ENCODE measurements at places on chromosomes 13 and 19.

- H3K27ac ChIP-seq, result no peak overlapping the region
- H3K27me3 ChIP-seq, result peaks cover 3% of the 10 kb centered on the region
- no peak overlapping the region for H3K4me3 ChIP-seq
- H3K4me1 ChIP-seq, result no peaks in the 10 kb centered on the region
- no peak for DNase-seq
Measured at GRCh38 chr13:37417060-37417441, 181.5 kb downstream of the POSTN start.

- peaks cover 7% of the 10 kb centered on the region for H3K27me3 ChIP-seq
- no peak overlapping the region for H3K4me3 ChIP-seq
- H3K27ac ChIP-seq, result no peak overlapping the region
- H3K36me3 ChIP-seq, result peaks cover 6% of the 10 kb centered on the region
- DNase-seq, result no peak
- peaks cover 19% of the 10 kb centered on the region for H3K4me1 ChIP-seq
Measured at GRCh38 chr19:35539850-35540249, 5.6 kb upstream of the TMEM147 start.

DNA sequence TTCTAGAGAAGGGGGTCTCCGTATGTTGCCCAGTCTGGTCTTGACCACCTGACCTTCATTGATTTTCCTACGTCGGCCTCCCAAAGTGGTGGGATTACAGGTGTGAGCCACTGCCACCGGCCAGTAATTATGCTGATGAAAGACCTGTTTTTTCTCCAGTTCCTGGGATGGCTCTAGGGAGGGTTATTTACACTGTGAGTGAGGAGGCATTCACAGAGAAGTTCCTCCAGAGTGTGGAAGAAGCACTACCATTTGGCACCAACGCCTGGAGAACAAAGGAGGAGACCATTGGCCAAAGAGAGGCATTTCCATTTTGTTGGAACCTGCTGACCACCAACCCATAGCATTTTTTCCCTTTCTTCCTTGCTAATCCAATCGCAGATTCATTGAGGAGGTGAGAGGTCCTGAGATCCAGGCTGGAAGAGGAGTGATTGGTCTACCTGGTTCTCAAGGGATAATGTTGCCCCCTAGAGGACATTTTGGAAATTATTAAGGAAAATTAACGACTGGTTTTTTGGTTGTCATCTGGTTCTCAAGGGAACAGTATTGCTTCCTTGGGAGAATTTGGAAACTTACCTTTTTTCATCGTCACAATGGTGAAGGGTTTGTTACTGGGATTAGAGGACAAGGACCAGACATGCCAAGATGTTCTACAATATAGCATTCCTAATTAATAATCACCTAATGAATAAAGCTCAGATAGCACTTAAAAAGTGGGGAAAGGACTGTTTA lies 5.5 kb upstream of the SAE1 start:
- no peak for DNase-seq
- no peak overlapping the region for H3K4me3 ChIP-seq
- peaks cover 18% of the 10 kb centered on the region for H3K4me1 ChIP-seq

DNA sequence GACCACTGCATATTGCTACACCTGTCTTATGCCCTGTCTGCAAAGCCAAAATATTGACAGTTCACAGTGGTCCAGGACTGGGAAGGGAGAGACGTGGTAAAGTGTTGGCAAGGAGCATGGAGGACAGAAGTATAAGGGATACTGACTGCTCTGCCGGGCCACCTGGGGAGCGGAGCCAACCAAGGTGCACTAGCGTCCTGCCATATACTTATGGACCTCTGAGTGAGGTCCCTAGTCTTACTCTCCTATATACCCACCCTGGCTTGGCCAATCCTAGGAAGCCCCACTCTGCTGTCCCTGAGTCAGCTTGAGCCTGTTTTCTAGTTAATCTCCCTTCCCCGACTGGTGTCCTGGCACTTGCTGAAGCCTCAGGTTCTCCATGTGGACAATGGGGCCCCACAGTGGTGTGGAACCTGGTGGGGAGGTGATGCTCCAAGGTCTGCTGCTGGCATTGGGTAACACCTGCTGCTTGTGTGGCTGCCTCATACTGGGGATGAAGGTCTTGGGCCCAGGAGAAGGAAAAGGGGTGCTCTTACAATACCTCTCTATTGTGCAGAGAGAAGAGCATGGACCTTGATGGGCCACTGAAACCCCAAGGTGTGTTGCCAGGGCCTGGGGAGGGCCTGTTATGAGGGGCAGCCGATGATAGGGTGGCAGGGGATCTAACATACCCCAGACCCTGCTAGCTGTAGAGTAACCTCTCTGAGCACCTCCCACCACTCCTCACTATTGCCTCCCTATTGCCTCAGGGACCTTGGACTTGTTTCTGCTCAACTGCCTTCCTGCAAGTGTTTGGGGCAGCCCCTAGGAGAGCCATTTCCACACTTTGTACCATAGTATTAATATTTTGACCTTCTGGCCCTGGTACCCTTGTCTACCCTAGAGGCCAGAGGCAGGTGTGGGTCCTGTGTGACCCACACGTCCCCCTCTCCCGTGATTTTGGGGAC lies 6.7 kb upstream of the TRIM28 start:
- DNase-seq, result no peak
- H3K4me3 ChIP-seq, result no peak overlapping the region
- H3K27me3 ChIP-seq, result peaks cover 27% of the 10 kb centered on the region
- no peaks in the 10 kb centered on the region for H3K36me3 ChIP-seq
- H3K4me1 ChIP-seq, result peaks cover 14% of the 10 kb centered on the region

GRCh38 chr13:20856650-20857049 lies 45.9 kb downstream of the XPO4 start:
- peak overlapping the region; percentile 1 for H3K27ac ChIP-seq
- peaks cover 29% of the 10 kb centered on the region for H3K36me3 ChIP-seq
- no peak overlapping the region for H3K4me3 ChIP-seq
- H3K4me1 ChIP-seq, result no peaks in the 10 kb centered on the region
- H3K27me3 ChIP-seq, result no peaks in the 10 kb centered on the region

GRCh38 chr19:48295458-48295857 lies 25.6 kb downstream of the ZNF114 start:
- H3K4me3 ChIP-seq, result no peak overlapping the region
- H3K36me3 ChIP-seq, result no peaks in the 10 kb centered on the region
- no peak for DNase-seq
- H3K4me1 ChIP-seq, result peaks cover 23% of the 10 kb centered on the region
- H3K27ac ChIP-seq, result no peak overlapping the region

DNA sequence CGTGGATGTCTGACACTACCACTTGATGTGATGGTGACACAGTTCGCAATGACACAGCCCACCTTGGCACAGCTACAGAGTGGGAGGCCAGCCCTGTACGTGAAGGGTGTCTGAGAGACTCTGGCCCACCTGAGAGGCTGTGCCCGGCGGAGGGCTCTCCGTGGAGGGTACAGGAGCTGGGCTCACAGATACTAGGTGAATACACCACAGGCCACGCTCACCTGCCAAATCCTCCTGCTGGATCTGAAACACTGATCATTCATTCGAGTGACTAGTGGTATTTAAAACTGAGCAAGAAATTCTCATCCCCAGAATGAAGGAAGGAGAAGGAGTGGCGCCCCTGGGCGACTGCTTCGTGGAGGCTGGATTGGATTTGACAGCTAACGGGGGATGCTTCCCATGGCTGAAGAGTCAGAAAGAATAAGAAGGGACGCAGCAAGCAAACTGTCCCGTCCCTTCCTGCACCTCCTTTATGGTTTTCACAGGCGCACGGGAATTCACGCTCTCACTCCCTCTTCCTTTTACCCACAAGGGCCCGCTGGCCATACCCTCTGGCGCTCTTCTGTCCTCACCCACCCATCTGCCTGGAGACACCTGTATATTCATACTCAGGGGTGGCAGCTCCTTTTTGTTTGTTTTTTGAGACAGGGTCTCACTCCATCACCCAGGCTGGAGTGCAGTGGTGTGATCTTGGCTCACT lies 25.0 kb downstream of the CEBPG start:
- H3K4me3 ChIP-seq, result no peak overlapping the region
- H3K36me3 ChIP-seq, result no peaks in the 10 kb centered on the region
- no peak overlapping the region for H3K27ac ChIP-seq

GRCh38 chr19:531753-532560 lies at the start of gene CDC34:
TSS of gene CDC34 (plus strand) at chr19:531760. CDS start at chr19:531932, 172 bp downstream.
- peak within 1 kb of the TSS; percentile 91 for H3K4me3 ChIP-seq
- H3K36me3 ChIP-seq, result no peaks in the 10 kb centered on the region
- DNase-seq, result peak; percentile 30

- H3K27ac ChIP-seq, result no peak overlapping the region
- peaks cover 24% of the 10 kb centered on the region for H3K4me1 ChIP-seq
- no peak for DNase-seq
- H3K27me3 ChIP-seq, result no peaks in the 10 kb centered on the region
- no peak overlapping the region for H3K4me3 ChIP-seq
Measured at GRCh38 chr19:16380943-16381755, 56.5 kb downstream of the KLF2 start.

GRCh38 chr19:20385061-20385460 lies 180.5 kb downstream of the ZNF737 start:
- no peak overlapping the region for H3K27ac ChIP-seq
- peaks cover 50% of the 10 kb centered on the region for H3K36me3 ChIP-seq
- no peaks in the 10 kb centered on the region for H3K4me1 ChIP-seq
- peaks cover 3% of the 10 kb centered on the region for H3K27me3 ChIP-seq
- no peak for DNase-seq
- H3K4me3 ChIP-seq, result no peak overlapping the region

DNA sequence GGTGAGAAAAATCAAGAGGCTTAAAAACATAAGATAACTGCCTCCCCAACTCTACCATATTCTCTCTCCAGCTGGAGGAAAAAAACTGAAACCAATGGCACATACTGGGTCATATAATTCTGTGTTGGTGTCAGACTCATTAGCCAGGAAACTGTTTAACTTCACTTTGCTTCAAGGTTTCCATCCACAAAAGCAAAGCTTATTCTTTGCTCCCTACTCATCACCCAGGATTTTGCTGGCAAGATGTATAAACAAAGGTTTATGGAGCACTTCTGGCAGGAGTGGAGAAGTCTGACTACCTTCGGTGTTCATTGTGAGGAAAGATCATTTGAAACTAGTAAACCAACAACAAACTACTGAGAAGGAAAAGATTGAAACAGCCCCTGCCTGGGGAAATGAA lies 197.5 kb upstream of the SERP2 start:
- peaks cover 18% of the 10 kb centered on the region for H3K27me3 ChIP-seq
- peaks cover 19% of the 10 kb centered on the region for H3K4me1 ChIP-seq
- H3K4me3 ChIP-seq, result peak overlapping the region; percentile 18
- peak overlapping the region; percentile 57 for H3K27ac ChIP-seq
- DNase-seq, result no peak
- H3K36me3 ChIP-seq, result no peaks in the 10 kb centered on the region

DNA sequence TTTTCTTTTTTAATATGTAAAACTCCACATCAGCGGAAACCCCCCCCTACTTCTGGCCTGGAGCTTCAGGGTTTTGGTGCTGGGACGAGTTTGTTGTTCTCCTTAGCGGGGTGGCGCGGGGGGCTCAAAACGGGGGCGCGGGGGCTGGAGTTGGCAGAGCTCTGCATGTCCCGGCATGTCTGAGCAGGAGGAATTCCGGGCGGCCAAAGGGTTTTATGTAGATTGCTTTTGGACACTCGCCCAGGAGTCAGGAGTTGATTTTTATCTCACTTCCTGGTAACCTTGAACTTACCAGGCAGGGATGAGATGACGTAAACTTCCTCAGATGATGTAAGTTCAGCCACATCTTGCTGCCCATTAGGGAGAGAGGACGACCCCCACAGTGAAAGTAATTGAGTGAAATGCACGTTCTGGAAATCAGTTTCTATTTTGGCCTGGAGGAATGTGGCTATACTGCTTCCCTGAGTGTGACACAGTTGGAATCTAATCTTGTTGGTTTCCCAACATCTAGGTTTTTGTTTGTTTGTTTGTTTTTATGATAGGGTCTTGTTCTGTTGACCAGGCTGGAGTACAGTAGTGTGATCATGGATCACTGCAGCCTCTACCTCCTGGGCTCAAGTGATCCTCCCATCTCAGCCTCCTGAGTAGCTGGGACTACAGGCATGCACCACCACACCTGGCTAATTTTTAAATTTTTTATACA lies 21.0 kb upstream of the GDF15 start:
- no peak overlapping the region for H3K4me3 ChIP-seq
- H3K27me3 ChIP-seq, result peaks cover 2% of the 10 kb centered on the region
- H3K27ac ChIP-seq, result peak overlapping the region; percentile 61
- peaks cover 11% of the 10 kb centered on the region for H3K36me3 ChIP-seq
- no peak for DNase-seq

- no peaks in the 10 kb centered on the region for H3K36me3 ChIP-seq
- H3K27ac ChIP-seq, result no peak overlapping the region
- H3K4me1 ChIP-seq, result no peaks in the 10 kb centered on the region
- peaks cover 45% of the 10 kb centered on the region for H3K27me3 ChIP-seq
- no peak overlapping the region for H3K4me3 ChIP-seq
- no peak for DNase-seq
Measured at GRCh38 chr19:50943074-50943828, 9.6 kb downstream of the KLK5 start.

- no peaks in the 10 kb centered on the region for H3K27me3 ChIP-seq
- no peak overlapping the region for H3K4me3 ChIP-seq
- H3K4me1 ChIP-seq, result peaks cover 32% of the 10 kb centered on the region
- no peak overlapping the region for H3K27ac ChIP-seq
Measured at GRCh38 chr13:103540382-103540765, 474.2 kb upstream of the SLC10A2 start.

DNA sequence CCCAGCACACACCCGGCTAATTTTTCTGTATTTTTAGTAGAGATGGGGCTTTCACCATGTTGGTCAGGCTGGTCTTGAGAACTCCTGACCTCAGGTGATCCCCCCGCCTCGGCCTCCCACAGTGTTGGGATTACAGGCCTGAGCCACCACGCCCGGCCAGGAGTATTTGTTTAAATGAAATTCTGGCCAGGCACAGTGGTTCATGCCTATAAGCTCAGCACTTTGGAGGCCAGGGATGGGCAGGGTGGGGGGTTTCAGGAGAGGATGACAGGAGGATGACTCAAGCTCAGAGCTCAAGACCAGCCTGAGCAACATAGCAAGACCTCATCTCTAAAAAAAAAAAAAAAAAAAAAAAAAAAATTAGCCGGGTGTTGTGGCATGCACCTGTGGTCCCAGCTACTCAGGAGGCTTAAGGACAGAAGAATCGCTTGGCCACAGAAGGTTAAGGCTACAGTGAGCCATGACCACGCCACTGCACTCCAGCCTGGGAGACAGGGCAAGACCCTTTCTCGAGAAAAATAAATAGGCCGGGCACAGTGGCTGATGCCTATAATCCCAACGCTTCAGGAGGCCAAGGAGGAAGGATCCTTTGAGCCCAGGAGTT lies 8.2 kb upstream of the DHDH start:
- no peaks in the 10 kb centered on the region for H3K4me1 ChIP-seq
- DNase-seq, result no peak
- no peak overlapping the region for H3K4me3 ChIP-seq
- H3K36me3 ChIP-seq, result peaks cover 4% of the 10 kb centered on the region

DNA sequence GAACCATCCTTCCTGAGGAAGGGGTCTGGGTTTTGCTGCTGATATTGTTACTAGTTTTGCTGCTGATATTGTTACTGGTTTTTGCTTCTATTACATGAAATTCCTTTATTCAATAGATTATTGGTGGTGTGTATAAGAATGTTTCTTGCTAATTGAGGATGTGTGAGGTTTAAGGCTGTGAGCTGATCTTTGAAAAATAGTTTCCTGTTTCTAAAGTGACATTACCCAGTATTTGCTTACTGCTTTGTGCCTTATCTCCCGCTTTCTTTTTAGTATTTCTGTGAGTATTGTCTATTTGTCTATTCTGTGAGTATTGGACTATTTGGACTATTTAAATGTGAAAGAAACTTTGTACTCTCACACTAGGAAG lies 38.2 kb upstream of the C1QTNF9 start:
- H3K4me3 ChIP-seq, result no peak overlapping the region
- DNase-seq, result no peak
- peaks cover 5% of the 10 kb centered on the region for H3K27me3 ChIP-seq
